ENCODE measurements at places on chromosomes 2 and 18. TPM values are rescaled to one million over a fixed set of nuclear protein-coding genes. Genes with fewer than 3 reads are reported as not detected.

Gene RAB10
- 248 TPM for total RNA-seq

Gene IGFBP5
- 0.27 TPM for total RNA-seq

Gene IL1B
- 0.13 TPM for total RNA-seq

Gene ZNF407
- 2.5 TPM for total RNA-seq

Gene ALLC
- not detected for total RNA-seq

Gene SETBP1
- 0.55 TPM for total RNA-seq

Gene SCYGR8
- total RNA-seq: not detected

Gene CHAC2
- 14.9 TPM for total RNA-seq
